ENCODE measurements at places on chromosomes 2 and 18.

GRCh38 chr18:12325726-12326245, 17.7 kb downstream of the TUBB6 start:
- DNase-seq, result no peak

GRCh38 chr2:225602205-225602604, 202.7 kb downstream of the NYAP2 start:
- no peak for DNase-seq

DNA sequence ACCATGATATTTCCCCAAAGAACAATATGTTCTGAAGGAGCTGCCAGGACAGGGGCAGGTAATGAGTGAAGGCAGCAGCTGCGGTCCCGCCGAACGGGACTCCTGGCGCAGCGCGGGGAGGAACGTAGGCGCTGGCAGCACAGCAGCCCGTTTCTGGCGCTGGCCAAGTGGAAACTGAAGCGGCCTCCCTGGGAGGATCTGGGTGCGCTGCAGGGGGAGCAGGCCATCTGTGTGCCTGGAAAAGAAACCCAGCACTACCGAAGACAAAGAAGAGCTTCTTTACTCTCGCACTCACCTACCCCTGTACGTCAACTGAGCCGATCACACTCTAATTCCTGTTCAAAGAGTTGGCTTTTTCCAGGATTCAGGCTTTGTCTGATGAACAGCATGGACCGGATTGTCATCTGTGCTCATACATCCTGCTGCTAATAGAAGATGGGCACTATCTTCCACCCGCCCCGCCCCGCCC, 11.8 kb downstream of the G6PC2 start:
- no peak for DNase-seq

GRCh38 chr2:31893094-31893493, 117.7 kb downstream of the MEMO1 start:
- no peak for DNase-seq

- no peak for DNase-seq
Measured at GRCh38 chr18:22412176-22412911, 5.4 kb downstream of the CTAGE1 start.

- no peak for DNase-seq
Measured at GRCh38 chr2:5953525-5953924, 261.3 kb downstream of the SOX11 start.

GRCh38 chr2:234632527-234633391, 135.9 kb upstream of the ARL4C start:
- DNase-seq, result no peak

DNA sequence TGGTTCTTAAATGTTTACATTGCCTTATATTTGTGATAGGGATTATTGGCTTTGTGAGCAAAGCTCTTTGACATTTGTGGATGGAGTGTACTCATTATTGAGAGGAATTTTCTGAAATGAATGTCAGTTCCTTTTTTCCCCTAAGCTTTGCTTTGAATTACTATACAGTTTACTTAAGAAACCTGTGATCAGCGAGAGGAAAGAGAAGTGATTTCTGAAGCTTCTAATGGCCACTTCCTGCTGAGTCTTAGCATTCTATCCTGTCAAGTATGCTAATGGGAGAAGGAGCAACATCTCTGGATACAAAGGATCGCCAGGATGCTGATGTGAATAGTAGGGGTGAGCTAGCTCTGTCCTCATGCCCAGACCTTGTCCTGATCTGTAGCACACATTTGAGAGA, 47.8 kb upstream of the MGAT5 start:
- no peak for DNase-seq

- no peak for DNase-seq
Measured at GRCh38 chr2:177432703-177433102, 40.1 kb downstream of the AGPS start.

- DNase-seq, result no peak
Measured at GRCh38 chr2:8628179-8628865, 53.5 kb upstream of the ID2 start.

- no peak for DNase-seq
Measured at GRCh38 chr2:74540291-74540690, 10.6 kb downstream of the HTRA2 start.

- DNase-seq, result no peak
Measured at GRCh38 chr2:205946226-205946625, 139.7 kb downstream of the INO80D start.

DNA sequence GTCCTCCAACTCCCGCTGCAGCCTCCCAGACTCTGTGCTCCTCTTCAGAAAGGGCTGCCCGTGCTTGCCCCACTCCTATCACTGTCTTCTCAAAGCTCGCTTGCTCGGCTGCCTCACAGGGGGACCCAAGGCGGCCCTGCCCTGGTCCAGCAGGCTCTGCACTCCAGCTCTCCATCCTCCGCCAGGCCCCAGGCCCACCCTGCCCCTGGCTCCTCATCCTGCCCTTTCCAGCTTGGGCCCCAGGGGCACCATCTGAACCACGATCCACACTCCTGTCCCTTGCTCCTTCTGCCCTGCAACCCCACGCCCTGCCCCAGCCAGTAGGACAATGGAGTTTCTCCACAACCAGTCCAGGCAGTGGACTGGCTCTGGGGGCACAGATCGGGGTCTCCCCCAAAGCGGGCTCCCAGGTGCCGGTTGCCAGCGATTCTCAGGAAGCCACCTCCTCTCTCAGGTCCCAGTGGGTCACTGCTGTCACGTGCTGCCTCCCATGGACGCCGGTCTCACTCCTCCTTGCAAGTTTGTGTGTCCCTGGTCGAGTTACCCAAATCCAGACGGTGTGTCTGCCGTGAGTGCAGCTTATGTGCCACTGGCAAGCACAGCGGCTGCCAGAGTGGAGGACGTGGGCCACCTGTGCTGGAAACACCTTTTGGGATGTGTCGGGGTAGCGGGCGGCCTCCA, 238.5 kb downstream of the HDAC4 start:
- DNase-seq, result no peak

DNA sequence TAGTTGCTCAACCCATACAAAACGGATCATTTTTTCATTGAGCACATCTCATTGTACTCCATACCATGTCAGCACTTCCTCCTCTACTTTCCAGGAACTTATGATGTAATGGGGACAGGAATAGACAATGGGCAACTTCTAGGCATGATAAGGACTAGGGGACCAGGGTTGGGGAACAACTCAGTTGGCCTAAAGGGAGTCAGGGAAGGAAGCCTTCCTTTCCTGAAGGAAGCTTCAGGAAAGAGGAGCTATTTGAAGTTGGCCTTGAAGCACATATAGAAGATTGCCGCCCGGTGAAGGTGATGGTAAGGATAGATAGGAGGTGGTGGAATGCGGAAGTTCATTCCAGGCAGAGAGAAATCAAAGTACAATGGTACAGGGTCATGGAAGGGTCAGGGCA, 283.9 kb downstream of the SLC8A1 start:
- no peak for DNase-seq

- DNase-seq, result no peak
Measured at GRCh38 chr18:25457126-25457525, 105.2 kb upstream of the ZNF521 start.

DNA sequence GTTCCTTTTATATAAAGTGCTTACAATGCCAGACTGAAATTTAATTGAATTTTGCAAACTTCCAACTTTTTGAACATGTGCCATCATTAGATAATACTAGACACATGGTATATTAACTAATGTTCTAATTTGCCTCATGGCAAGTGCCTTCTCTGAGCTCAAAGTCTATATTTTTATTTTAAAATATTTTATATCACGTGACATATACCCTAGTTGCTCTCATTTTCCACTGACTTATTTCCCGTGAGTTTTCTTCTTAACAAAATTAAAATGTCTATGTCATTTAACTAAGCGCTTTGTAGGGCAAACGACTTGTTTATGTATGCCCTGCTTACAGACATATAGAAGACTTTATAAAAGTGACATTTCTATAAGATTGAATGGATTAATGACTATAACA, 509.6 kb upstream of the SYT4 start:
- DNase-seq, result no peak
